ENCODE measurements at places on chromosomes 13 and 19.
A peak's percentile ranks its signal among the peaks of the same experiment; 100 is the strongest.

DNA sequence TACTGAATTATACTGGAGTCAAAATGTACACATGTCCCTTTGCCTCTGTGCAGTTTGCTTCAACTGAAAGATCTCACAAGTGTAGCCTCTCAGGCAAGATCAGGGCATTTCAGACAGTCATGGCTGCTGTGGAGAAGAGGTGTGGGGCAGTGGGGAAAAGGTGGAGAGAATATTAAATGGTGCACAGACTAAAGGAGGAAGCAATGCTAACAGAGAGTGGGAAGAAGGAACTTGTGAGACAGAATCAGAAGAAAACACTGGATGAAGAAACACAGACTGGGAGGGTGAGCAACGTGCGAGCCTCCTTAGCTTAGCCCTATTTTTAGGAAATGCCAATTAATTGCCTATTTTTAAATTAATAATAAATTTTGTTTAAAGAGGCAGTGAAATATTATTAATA lies 49.6 kb upstream of the RAP2A start:
- no peak for DNase-seq

DNA sequence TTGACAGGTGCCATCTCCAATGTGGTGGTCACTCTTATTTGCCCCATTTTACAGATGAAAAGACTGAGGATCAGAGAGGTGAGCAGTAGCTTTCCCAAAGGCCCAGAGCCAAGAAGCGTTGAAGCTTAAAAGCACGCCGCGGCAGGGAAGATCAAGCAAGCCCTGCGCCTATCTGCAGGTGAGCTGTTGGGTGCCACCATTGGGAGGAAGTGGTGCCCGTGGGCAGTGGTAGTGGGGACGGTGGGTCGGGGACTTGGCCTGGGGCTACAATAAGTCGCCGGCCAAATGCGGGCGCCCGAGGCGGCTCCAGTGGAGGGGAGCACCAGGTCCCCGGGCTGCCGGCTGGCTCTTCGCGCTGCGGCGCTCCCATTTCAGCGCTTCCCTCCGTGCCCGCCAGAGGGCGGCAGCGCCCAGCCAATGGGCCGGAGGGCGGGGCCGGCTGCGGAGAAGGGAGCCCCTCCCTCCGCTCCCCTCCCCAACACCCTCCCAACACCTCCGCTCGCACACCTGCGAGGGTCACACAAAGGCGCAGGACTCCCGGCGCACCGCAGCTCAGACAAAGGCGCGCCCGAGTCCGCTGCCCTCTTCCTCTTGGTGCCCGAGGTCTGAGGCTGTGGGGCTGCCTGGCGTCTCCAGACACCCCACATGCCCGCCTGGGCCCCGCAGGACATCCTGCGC lies 744 bp upstream of the POU2F2 start:
- peak; percentile 80 for DNase-seq

GRCh38 chr19:58170860-58171259 lies 12.0 kb upstream of the ZNF274 start:
- no peak for DNase-seq

GRCh38 chr13:85261757-85262346 lies 537.4 kb downstream of the SLITRK6 start:
- peak; percentile 44 for DNase-seq

- DNase-seq = no peak
These were observed 759.7 kb downstream of the OLFM4 start for GRCh38 chr13:53788286-53788685.

DNA sequence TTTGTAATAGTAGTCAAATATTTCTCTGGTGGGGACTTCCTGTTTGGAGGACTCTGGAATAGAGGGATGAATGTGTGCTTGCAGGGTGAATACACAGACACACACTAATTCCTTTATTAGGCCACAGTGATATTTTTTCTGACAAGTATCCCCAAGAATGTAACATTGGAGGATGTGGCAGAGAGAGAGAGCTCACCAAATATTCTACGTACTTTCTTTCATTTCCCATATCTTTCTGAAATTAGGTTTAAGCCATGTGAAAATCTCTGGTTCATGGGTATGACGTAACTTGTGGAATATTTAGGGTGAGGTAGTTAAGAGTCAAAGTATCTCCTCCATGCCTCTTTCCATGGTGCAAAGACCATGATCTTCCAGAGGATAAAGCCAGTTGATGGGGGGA lies 463.4 kb downstream of the DIAPH3 start:
- DNase-seq = no peak

DNA sequence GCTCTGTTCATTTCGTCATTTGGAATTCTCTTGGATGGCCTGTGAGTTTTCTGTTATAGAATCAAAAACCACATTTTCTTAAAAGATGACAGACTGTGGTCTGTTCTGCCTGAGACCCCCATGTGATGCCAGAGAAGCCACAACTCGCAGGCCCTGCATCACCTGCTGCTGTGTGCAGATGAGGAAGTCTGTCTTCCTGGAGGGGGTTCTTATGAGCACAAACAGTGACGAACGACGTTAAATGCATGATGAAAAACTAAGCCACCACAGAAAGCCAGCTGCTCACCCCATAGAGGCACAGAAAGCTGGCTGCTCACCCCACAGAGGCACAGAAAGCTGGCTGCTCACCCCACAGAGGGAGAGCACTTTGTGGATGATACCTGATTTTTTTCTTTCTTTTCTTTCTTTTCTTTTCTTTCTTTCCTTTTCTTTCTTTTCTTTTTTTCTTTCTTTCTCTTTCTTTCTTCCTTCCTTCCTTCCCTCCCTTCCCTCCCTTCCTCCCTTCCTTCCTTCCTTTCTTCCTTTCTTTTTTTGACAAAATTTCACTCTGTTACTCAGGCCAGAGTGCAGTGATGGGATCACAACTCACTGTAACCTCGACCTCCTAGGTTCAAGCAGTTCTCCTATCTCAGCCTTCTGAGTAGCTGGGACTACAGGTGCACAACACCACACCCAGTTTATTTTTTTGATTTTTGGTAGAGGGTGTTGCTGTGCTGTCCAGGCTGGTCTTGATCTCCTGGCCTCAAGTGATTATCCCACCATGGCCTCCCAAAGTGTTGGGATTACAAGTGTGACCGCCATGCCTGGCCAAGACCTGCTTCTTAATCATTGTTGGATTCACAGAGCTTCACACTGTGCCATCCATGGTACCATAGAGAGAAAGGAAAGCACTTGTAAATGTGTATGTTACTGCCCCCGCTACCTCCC lies 1191.4 kb downstream of the UQCRFS1 start:
- no peak for DNase-seq

DNA sequence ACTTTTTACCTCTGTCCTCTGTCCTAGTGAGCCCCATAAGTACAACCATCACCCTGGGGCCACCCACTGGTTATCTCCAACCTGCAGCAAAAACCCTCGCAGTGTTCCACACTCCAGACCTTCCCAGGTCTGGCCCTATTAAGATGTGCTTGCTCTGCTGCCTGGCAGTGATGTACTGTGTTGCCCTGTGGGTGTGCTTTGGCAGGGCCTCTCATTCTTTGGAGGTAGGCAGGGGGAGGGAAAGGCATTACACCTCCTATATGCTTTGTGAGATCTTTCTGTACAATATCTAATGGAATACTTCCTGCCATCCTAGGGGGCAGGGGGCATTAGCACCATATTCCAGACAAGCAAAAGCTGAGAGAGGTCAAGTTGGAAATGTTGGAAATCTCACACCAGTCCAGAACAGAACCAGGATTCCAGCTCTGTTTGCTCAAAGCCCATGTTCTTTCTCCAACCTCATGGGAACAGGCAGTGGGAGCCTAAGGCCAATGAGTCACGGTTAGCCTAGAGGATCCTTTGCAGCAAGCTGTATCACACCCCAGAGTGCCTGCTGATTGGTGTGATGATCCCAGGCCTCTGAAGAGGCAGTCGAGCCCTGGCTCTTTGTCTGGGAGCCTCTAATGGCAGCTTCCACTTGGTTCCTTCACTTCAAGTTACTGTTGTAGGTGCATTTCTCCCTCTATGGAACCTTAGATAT lies 59.7 kb upstream of the UBL3 start:
- DNase-seq = peak; percentile 60

DNA sequence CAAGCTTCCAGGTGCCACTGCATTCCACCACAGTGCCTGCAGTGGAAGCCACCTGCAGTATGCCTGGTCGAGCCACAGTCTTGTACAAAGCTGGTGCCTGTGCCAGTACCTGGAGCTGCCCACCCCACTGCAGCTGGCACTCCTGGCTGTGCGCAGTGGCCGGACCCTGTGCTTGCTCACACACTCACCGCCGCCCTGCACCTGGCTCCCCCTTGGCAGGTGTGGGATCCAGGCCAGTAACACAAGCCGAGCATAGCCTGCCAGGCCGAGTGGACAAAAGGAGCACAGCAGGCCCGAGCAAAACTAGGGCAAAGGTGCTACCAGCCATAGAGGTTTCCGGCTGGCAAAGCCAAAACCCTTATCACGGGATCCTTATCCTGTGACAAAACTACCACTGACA lies 18.5 kb downstream of the UGGT2 start:
- no peak for DNase-seq
